ENCODE measurements at places on chromosomes 2 and 18.

- DNase-seq = peak; percentile 26
These were observed 173.3 kb upstream of the ZFP36L2 start for GRCh38 chr2:43399515-43400264.

DNA sequence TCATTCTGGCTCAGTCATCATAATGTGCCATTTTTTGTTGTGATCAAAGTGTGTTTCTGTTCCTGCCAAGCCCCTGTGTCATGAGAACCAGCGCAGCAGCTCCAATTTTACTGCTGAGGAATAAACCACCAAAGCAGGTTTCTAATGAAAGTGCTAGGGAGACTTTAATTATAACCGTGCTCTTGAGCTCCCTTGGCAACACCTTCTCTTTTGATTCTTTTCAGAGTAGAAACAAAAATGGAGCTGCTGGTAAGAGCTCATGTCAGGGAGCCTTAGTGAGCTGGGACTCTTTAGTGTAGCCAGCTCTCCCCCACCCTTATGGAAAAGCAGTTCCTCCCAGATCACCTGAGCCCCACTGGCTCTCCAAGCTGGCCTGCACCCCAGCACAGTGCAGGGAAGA, 74.3 kb downstream of the LYPD1 start:
- DNase-seq = no peak

DNA sequence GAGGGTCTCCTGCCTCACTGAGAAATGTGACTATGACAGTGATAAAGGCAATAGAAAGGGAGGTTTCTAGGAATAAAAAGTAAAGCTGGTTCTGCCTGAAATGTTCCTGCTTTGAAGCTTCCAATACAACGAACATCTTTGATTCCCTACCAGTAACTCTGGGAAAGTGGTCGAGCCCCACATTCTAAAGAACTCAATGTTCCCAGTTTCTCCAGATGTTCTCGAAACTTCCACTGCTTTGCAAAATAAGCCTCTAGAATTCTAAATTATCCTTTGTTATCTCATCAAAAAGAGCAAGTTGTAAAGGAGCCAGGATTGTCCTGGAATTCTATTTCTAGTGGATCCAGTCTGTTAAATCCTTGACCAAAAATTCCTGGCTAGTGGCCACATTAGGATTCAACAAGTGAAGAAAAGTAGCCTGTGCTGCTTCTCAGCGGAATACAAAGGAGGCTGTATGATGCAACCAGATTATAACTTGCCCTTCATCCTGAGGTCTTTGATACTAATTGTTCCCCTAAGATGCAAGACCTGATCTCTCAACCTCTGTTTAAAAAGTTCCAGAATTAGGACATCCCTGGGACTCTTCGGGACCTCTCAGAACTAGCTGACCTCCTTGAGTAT, 8.4 kb downstream of the SCN7A start:
- no peak for DNase-seq

- no peak for DNase-seq
These were observed 79.3 kb upstream of the MMADHC start for GRCh38 chr2:149666809-149667320.

DNA sequence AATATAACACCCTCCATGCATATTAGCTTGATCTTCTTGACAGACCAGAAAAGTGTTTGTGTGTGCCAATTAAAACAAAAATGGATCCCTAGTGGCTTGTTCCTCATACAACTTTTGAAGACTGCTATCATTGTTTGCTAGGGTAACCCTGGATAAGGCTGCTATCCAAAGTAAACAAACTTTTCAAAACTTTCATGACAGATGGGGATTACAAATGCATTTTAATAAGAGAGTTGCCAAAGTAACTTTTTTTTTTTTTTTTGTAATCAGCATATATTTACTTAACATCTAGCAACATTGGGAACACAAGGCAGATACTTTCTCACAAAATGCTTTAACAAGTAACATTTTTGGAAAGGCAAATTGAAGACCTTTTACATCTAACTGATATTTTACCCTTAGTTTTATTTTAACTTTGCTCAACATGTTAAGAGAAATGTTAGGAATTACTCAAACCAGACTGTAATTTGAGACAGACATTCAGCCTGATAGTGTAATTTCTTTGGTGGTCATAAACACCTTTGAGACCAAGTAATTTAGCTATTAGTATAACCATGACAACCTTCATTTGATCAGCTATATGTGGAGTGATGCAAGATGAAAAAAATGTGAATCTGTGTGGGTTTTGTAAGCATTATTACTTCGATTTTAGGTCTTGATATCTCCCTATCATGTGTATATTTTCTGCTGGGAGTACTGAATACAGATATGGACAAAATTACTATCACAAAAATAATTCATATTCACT, 300.9 kb downstream of the ARHGAP15 start:
- no peak for DNase-seq

- no peak for DNase-seq
These were observed 61.8 kb downstream of the COMMD1 start for GRCh38 chr2:61967262-61967661.

DNA sequence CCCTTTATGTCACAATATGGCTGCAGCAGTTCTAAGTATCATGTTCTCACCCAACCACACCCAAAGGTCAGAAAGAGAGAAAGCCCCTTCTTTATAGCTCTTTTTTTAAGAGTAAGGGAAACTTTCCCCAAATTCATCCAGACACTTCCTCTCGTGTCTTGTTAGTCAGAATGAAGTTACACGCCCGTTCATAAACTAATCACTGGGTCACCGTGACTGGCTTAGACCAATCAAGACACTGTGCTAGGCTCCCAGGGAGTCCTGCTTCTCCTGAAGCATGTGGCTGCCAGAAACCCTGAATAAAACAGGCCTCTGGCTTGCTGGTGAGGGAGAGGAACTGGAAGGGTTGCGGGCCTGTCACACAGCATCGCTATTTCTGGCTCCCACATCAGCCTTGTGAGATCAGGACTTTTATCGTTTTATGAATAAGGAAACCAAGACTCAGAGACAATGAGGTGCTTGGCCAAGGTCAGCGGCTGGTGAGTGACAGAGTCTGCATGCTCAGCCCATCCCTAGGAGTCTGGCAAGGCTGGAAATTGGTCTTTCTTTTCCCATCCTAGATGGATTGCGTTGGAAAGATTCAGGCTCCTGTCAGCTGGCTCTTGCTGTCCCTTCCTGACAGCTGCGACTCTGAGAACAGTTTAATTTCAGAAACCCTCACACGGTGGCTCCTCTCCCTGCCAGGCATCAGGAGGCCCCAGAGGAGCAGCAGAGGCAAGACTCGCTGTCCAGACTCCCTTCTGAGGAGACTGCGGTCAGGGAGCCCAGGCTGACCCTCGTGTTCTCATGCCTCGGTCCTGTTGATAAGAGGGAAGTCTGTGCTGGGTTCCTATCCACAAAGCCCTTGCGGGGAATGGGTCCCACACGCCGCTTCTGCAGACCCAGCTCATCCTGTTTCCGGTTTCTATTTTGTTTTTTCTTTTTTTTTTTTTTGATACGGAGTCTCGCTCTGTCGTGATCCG, 104.5 kb upstream of the TAF1B start:
- DNase-seq = peak; percentile 55

GRCh38 chr2:141027221-141027620, 1103.6 kb downstream of the LRP1B start:
- DNase-seq = no peak

DNA sequence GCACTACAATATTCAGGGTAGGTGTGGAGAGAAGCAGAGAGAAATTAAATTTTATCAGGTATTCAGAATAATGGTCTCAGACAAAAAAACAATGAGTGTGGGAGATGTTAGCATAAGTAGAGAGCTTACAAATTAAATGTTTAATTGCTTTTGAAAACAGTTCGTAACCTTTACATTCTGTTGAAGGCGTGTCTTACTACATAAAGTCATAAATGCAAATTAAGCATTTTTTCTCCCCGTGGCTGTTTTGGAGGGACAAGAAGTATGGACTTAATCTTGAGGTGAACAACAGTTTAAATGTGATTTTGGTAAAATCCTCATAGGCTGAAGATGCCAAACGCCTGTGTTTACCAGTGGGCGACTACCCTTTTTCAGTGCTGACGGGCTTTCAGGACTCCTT, 55.8 kb downstream of the OXER1 start:
- no peak for DNase-seq

DNA sequence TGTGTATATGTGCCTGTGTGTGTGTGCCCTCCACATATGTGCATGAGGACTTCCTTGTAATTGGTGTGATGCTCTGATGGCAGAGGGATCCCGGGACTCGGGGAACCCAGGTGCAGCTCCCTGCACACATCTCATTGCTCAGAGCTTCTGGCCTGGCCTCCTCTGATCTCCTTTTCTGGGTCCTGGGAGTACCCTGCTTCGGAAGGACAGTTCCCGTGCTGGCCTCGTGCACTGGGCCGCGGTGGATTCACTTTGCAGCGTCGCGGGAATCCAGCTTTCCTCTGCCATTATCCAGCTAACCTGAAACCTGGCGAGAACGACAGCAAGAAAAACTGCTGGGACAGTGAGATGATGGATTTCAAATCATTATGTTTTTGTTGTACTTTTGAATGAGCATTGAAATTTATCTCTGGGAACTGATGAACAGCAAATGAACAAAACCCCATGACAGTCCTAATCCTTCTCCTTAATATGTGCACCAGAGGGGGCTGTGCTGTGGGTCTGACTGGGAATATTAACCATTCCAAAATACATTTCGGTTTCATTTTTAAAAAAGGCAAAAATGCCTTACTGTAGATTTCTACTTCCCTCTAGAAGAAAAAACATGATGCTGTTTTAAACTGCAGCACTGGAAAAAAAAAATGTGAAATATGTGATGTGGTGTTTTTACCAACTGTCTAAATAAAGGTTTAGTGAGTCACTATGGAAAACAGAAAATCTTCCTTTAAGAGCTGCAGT, 78.2 kb downstream of the PTGR3 start:
- DNase-seq = peak; percentile 49

GRCh38 chr18:38792731-38793130, 1227.1 kb upstream of the CELF4 start:
- DNase-seq = no peak

DNA sequence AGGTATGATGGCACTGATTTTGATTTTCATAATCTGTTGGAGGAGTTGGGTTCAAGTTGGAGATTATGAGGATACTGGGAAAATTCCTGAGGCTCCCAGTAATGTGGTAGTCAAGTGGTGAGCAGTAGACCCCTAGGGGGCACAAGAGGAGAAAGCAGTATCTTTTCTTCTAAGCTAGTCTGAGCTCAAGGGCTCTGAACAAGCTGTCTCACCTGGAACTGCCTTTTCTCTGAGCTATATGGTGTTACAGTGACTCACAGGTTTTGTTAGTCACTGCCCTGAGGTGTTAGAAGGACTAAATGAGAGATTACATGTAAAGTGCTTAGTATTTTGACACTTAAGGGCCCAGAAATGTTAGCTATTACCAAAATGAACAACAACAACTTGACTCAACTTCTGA, 42.2 kb downstream of the CD302 start:
- peak; percentile 20 for DNase-seq

DNA sequence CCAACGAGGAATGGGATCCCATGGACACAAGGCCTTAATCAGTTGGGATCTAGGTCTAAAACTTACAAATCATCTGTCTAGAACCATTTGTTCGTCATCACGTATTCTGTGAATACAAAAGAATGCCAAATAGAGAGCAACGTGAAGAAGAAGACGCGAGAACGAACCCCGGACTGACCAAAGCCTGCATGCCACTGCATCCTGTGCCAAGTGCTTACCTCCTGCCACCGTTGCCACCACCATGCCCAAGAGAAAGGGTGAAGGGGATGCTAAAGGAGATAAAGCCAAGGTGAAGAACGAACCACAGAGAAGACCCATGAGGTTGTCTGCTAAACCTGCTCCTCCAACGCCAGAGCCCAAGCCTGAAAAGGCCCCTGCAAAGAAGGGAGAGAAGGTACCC, 30.2 kb downstream of the ITSN2 start:
- DNase-seq = no peak

DNA sequence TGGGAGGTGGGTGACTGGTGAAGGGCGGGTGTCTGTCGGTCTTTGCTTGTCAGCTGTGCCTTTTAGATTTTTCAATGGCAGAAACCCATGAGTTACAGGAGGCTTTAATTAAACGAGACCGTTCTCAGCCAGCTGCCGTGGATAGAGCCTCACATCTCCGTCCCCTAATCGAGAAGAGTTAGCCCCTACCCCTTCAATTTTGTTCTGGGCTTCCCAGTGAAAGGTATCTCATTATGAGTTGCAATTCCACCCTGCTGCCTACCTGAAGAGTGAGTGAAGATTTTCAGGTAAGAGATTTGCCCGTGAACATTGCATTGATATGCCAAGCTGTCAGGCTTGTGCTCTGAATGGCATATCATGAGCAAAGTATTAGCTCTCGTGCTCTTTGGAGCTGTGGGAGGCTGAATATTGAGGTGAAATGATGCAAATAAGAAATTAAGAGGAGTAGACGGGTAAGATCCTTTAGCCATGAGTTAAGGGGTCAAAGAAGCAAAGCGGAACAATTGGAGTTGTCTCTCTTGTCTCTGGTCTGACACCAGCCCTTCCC, 118.7 kb upstream of the MSTN start:
- no peak for DNase-seq

GRCh38 chr2:141508806-141509595, 621.8 kb downstream of the LRP1B start:
- DNase-seq = no peak

GRCh38 chr2:12451726-12452125, 265.0 kb upstream of the TRIB2 start:
- DNase-seq = no peak

- DNase-seq = no peak
These were observed 373.4 kb downstream of the NBAS start for GRCh38 chr2:15187702-15188101.

- peak; percentile 24 for DNase-seq
These were observed 20.1 kb downstream of the BCL11A start for GRCh38 chr2:60533101-60534051.

DNA sequence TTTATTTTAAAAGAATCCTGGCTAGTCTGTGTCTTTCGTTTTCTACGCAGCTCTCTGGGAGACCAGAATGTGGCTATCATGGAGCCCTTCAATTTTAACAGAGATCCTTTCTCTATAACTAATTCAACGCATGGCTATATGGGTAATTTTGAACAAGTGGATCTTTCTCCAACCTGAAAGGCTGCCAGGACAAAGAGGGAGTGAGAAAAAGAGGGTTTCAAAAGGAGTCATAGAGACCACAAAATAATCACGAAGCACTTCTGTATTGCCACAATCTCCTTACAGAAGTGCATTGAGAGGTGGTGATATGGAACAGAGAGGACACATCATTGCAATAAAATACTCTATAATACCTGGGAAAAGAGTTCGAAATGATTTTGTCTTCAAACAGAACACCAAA, 21.7 kb upstream of the CDH2 start:
- DNase-seq = no peak

DNA sequence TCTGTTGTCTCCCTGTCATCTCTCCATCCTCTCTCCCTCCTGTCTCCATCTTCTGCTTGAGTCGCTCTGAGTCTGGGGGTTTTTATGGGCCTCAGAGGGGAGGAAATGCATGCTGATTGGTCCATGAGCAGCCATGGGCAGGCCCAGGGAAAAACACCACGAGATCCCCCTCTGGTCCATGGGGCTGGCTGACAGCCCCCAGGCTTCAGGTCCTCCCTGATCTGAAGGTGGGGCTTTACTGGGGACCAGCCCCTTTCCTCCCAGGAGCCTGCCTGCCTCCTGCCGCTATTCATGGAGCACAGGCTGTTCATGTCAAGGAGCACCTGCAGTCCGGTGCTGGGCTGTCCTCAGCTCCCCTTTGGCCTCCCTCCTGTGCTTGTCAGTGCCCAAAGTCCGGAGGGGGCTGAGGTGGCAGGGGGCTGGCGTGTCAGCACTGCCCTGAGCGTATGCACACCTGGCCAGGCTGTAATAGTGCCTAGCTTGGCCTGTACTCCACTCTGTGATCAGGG, 59.6 kb upstream of the DLX2 start:
- no peak for DNase-seq

- DNase-seq = peak; percentile 58
These were observed 128.1 kb downstream of the BIRC6 start for GRCh38 chr2:32484937-32485336.
